Kidney (tissue), 22 donors: ENCODE measurements at places on chromosomes 4 and X.

DNA sequence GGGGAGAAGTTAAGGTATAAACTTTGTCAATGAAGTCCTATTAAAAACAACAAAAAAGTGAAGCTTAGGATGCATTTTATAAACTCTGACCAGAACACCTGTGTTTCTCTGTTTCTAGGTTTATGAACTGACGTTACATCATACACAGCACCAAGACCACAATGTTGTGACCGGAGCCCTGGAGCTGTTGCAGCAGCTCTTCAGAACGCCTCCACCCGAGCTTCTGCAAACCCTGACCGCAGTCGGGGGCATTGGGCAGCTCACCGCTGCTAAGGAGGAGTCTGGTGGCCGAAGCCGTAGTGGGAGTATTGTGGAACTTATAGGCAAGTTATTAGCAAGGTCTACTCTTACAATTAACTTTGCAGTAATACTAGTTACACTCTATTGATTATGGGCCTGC lies 46.6 kb downstream of the HTT start:
- DNase-seq = no peak

GRCh38 chr4:16660656-16661055 lies 237.8 kb downstream of the LDB2 start:
- DNase-seq = no peak

GRCh38 chrX:17403189-17403691 lies 28.2 kb downstream of the NHS start:
- no peak for DNase-seq

- DNase-seq = no peak
Measured at GRCh38 chr4:188262464-188262863, 123.2 kb downstream of the TRIML1 start.

- DNase-seq = no peak
Measured at GRCh38 chr4:25504932-25505636, 128.0 kb downstream of the ANAPC4 start.

GRCh38 chr4:42371305-42372252 lies 25.7 kb upstream of the SHISA3 start:
- DNase-seq = no peak

DNA sequence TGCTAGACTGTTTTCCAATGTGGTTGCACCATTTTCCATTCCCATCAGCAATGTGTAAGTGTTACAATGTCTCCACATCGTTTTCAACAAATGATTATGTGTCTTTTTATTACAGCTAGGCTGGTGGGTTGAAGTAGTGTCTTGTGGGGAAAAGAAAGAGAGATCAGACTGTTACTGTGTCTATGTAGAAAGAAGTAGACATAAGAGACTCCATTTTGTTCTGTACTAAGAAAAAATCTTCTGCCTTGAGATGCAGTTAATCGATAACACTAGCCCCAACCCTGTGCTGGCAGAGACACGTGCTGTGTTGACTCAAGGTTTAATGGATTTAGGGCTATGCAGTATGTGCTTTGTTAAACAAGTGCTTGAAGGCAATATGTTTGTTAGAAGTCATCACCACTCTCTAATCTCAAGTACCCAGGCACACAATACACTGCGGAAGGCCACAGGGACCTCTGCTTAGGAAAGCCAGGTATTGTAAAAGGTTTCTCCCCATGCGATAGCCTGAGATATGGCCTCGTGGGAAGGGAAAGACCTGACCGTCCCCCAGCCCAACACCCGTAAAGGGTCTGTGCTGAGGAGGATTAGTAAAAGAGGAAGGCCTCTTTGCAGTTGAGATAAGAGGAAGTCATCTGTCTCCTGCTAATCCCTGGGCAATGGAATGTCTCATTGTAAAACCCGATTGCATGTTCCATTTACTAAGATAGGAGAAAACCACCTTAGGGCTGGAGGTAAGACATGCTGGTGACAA lies 23.0 kb upstream of the UGT2B15 start:
- DNase-seq = no peak
